Activated CD4-positive, CD25-positive, alpha-beta regulatory T cell (primary cell): ENCODE measurements at places on chromosomes 11 and 22.

DNA sequence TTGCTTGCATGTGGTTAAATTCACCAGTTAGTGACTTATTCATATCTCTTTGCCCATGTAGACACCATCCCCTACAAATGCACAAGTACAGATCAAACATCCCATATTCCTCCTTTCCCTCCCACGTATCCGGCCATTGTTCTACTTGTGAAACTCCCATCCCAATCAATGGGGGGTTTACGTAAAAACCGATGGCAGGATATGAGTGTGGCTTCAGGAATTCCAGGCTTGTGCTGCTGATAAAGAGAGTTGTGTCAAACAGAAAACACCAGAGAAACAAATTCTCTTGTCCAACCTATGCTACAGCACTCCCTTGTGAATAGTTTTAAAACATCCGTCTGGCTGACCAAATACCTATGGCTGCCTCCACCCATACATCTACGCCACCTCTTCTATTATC is 15.5 kb downstream of the FLI1 start:
- no peak for DNase-seq

DNA sequence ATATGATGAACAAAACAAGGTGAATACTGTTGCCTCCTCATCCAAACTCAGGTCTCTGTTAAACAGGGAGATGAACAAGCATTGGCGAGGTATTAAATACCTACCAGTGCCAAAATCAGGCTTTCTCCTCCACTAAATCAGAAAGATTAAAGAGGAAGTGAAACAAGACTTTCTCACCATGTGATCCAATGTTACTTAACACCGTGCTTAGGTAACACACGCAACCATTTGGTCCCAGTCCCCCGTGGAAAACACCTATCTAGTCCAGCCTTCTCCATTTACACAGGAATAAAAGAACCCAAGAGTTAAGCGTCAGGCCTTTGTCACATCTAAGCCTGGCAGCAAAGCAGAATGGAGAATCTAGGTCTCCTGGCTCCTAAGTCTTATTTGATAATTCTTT is 34.5 kb downstream of the TENM4 start:
- no peak for DNase-seq

DNA sequence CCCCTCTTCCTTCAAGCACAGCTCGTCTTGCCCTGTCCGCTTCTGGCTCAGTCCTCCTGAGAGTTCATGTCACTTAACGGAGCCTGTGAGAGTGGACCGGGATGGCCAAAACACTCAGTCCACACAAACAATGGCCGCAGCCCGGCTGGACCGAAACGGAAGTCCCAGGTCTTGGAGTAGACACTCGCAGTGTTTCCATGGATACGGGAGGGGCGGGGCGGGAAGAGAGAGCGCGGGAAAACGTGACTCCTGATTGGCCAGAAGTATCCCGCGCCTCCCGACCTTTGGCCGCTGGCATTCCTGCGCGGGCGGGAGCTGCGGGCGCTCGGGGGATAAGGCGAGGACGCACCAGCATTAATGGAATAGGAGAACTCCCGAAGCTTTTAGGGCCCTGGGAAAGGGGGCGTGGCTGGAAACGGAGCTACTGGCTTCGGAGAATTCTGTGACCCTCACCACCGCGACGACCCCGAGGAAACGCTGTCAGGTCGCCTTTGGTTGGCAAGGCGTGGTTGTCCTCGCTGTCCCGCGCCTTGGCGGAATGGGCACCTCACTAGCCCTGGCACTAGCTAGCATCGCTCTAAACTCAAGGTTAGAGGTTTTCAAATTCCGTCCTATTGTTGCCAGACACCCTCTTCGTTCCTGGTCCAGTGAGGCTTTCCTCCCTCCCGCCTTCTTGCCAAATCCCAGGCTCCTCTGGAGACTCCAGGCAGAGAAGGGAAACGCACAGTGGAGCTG is at the start of the genes NLRP14 and ZNF214:
Gene NLRP14, plus strand, starts transcription at position 297 of the 735 bp plus-strand sequence. CDS start 18,108 bp downstream, outside the sequence.
Gene ZNF214, minus strand, starts transcription at position 164 of the 735 bp plus-strand sequence. CDS start 17,511 bp downstream, outside the sequence.
- DNase-seq, result no peak

- DNase-seq, result no peak
Observed at GRCh38 chr11:86606836-86607481, 65.5 kb downstream of the ME3 start.

GRCh38 chr22:29727131-29727523 is 7.3 kb downstream of the CABP7 start:
- DNase-seq, result no peak

GRCh38 chr11:94623120-94623735 is 56.1 kb downstream of the PIWIL4 start:
- no peak for DNase-seq

DNA sequence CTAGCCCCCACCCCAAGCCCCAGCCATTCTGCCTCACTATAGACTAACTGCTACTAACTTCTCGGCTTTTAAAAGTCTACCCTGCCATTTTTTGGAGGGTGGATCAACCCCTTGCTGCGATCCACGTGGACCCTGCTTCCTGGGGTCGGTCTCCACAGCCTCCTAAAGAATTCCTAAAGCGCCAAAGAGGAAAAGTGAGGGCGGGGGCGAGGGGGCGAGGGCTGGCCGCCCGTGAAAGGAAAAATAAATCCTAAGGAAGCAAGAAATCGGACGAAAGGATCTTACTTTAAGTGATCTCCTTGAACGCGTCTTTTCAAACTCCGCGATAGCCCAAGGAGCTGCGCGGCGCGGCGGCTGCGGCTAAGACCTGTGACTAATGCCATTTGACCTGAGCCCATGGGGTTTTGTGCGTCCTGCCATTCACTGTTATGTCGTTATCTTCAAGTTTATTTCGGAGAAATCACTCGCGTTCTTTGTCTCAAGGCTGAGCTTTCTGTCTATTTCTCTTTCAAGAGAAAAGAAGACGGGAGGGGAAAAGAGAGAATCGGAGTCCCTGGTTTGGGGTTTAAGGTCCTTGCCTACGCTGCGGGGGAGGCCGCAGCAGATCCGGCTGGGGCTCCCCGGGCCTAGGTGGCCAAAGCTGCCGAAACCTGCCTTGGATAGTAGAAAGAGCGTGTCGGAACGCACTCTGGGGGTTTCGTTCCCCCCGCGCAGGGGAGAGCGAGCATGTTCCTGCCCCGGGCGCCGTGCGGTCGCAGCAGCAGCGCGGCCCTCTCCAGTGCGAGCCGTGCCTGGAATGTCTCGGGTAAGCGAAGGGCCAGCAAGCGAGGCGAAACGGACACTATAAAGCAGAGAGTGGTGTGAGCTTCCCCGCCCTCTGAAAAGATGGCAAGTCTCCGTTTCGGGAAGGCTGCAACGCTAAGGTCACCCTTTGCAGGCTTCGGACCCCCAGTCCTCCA is 2.8 kb upstream of the DBX1 start:
- DNase-seq, result no peak

DNA sequence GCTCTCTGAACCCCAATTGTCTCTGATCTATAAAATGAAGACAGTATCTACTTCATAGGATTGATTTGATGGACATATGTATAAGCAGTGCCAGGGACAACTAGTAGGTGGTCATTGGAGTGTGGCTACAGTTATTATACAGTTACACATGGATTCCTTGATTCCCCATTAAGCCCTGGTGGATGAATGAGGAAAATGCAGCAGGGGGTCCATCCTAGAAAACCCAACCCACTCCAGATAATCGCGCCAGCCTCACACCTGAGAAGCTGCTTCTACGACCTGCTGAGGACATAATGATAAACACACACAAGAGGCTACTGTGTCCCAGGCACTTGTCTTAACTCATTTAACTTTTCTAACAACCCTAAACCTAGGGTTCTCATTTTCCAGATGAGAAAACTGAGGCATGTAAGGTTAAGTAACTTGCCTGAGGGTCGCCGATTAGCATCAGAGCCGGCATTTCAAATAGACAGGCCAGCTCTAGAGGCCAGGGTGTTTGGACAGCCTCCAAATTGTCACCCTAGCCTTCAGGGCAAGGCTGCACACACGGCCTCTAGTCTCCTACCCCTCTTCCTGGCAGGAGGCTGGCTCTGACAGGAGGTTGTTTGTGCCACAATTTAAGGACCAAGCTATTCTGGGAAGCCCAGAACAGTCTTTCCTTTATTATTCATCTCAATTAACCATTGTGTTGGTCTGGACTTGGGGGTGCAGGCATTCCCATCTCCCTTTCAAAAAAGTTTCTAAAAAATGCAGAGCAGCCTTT is 3.8 kb upstream of the C11orf91 start:
- DNase-seq, result no peak

DNA sequence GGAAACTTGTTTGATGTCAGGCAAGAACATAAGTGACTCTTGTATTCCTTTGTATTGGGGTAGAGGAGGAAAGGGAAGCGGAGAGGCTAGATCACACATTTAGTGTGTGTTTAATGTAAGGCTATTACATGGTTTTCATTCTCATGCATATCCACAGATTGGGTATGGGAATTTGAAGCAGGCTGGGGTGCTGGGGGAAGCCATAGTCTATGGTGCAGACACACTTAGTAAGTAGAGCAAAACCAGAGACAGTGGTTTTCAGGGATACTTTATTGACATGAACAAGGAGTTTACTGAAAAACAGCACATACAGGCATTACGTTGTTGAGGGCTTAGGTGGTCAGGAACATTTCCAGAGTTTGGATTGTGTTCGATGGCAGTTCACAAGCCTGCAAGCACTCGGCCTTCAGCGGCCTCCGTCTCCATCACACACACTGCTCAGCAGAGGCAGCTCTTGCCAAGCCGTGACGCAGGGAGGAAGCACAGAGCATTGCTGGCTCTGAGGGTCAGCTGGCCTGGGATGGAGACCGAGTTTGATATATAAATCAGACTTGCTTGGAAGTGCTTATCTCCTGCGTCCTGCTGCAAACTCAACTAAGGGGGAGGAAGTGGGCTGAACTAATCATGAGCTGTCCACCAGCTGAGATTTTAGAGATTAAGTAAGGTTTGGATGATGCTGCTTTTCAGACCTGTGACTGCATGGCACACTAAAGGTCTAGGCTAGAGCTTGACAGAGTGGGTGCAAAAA is 25.3 kb downstream of the SCN3B start:
- no peak for DNase-seq

- DNase-seq, result no peak
Observed at GRCh38 chr22:43983808-43984207, 28.6 kb downstream of the SAMM50 start.

DNA sequence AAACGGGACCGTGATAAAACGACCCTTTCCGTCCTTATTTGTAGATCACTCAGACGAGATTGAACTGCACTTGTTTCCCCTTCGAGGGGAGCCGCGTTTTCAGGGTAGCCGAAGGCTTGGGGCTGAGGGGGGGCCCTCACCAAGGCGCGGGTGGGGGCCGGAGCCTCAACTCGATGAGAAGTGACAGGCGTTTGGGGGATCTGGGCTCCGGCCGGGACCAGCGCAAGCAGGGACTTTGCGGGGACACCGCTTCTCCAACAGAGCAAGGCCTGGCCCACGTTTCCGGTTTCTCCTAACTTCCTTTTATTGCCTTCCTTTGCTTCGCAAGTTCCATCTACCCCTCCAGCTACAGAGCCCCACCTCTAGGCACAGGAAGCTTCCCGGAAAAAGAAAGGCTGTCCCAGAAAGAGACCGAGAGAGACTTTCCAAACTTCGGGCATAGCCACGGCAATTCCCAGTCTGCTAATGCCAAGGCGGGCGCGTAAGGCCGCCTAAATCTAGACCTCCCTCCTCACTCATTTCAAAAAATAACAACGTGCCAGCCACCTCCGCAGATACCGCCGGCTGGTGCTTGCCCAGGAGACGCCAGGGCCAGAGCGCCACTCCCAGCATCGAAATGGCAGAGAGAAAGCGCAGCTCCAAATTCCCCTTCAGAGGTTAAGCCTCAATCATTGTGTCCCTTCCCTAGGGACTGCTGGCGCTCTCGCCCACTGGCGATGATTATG is 6.6 kb downstream of the PAX6 start:
- DNase-seq, result no peak

DNA sequence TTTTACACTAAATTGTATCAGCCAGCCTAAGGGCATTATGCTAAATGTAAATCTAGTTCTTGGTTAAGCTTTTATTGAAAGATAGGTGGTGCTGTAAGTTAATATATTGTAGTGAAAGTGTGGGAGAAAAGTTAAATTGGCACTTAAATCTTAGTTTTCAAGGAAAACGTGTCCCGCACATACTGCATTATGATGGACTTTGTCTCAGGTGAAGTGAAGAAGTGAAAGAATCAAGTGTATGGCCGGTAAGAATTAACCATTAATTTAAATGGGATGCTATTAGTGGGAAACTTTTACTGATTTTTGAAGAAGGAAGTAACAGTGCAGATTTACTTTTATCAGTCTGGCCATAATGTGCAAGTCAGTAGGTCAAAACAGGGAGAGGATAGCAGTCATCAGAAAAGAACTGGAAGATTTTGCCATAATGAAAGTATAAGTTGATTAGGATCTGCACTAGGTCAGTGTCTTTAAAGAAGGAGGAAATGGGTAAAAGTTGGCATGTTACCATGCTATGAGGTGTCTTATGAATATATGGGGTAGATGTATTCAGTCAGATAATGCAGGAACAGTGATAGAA is 81.6 kb downstream of the PDHX start:
- no peak for DNase-seq

DNA sequence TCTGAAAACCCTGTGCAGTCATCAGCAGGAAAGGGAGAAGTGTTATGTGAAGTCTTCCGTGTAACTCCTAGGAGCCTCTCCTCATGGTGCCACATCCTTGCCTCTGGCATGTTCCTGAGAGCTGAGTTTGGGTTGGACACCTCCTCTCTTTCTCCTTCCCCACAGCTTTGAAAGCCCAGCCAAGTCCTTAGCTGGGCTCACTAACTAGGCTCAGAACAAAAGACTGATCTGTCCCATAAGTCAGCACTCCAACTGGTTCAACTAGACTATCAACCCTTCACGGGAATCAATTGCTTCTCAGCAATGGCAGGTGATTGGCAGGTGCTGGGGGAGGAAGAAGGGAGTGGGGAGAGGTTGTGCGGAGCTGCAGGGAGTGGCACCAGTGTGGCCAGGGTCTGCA is 509.9 kb upstream of the B3GAT1 start:
- DNase-seq, result no peak

DNA sequence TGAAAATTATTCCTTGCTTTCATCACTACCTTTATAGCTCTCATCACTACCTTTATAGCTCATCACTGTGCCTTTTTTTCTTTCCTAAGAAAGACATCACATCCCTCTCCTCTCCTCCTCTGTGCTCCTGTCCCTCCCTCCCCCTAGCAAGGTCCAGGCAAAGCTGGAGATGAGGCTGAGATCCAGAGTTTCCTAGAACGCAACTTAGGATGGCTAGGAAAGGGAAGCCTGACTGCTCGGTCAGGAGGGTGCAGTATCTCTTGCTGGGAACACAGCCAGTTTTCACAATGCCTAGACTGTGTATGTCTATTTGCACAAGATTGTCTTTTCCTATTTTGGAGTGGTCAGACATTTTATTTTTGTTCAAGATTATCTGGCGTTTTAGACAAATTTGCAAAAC is 24.7 kb downstream of the TUB start:
- DNase-seq, result no peak

DNA sequence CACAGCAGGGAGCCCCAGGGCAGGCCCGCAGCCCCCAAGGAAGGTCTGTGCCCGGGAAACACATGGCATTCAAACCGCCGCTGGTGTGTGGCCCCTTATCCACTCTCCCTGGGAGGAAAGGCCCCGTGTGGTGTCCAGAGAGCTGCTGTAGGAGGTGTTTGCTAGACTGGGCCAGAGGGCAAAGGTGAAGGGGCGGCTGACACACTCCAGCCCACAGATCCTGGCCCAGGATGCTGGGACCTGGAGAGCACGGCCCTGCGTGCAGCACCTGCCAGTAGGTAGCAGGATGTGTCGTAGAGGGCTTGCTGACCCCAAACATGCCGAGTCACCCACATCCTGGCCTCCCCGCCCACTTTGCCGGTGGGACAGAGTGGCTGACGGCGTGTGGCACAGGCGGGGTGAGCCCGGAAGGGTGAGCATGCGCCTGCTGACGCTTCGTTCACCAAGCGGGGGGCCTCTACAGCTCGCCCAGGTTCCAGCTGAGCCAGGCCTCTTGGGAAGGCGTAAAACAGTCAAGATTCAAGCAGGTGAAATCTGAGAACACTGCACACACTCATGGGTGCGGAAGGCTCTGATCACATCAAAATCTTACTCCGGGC is 11.0 kb downstream of the OSBPL5 start:
- DNase-seq, result no peak
